Activated CD8-positive, alpha-beta memory T cell treated with anti-CD3 and anti-CD28 coated beads for 24 hours (primary cell): ENCODE measurements at places on chromosomes 13 and 19.

DNA sequence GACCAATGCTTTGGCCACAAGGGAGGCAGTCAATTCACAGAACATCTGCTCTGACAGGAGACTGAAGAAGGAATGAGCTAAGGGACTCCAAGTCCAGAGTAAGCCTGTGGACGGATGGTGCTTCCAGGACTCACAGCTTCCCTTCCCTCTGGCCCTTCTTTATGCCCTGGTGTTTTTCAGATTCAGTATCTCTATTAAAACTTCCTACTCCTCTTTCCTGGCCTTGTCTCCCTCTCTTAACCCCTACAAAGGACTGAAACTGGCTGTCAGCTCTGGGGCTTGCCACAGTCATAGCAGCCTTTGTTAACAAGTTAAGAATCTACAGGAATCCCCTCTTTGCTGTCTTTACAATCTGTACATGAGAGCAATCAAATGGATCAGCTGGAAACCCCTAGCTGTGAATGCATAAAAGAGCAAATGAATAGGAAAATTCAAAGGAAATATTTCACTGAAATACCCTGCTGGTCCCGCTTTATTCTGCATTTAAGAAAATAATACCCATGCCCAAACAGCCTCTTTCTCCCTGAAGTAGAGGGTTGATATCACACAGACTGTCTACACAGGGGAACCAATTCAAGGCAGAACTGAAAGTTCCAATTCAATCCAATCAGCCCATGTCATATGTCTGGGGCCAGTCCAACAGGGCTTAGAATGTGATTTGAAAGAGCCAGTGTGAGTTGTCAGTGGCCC lies 192.3 kb downstream of the MZT1 start:
- DNase-seq: no peak

GRCh38 chr19:40253611-40254092 lies 27.2 kb upstream of the CCNP start:
- no peak for DNase-seq

DNA sequence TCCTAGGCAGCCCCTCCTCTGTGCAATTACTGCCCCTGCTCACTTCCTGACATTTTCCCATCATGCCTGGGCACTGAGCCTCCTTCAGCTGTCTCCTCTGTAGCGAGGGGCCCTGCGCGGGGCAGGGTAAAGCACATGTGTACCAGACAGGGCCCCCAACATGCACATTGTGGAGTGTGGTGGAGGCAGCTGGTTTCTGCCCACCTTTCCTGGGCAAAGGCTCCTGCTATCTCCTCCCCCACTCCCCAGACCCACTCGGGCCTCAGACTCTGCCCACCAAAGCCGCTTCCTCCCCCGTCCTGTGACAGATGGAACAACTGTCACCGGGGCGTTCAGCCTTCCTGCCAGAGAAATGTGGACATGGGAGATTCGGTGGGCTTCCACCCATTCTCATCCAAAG lies 2.9 kb upstream of the KPTN start:
- DNase-seq: no peak

DNA sequence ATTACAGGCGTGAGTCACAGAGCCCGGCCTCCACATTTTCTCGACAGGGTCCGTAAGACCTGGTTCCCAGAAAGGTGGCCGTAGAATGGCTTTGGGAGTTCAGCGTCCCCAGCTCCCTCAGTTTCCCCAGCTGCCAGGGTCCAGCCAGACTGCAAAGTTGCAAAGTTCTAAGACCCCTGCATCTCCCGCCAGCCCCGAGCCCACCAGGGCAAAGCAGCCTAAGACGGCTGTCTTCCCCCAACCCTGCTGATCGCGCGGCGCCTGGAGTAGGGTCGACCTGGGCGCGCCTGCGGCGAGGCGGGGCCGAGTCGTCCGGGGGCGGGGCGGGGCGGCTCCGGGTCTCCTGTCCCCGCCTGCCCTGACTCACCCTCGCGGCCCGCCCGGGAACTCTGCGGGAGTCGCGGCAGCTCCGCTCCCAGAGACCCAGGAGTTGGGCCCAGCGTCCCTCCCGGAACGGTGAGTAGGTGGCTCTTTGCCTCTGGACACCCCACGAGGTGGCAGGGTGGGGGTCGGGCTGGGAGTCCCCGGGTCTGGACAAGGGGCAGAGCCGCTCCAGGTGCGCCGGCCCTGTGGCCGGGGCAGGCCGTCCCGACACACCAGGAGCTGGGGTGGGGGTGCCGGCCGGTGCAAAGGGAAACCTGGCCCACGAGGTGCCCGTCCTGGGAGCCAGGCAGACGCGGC lies at the start of gene LRRC8E:
Gene LRRC8E, plus strand, starts transcription at position 366 of the 681 bp plus-strand sequence. CDS start 7,094 bp downstream, outside the sequence.
- DNase-seq: no peak

GRCh38 chr13:32917504-32917903 lies 98.7 kb upstream of the KL start:
- DNase-seq: no peak
